Activated CD4-positive, alpha-beta memory T cell treated with anti-CD3 and anti-CD28 coated beads, Interleukin-2, amount 10 ng/mL, durations not matched to agents 7 days and 5 days (primary cell): ENCODE measurements at places on chromosomes 11 and 22. TPM values are rescaled to one million over a fixed set of nuclear protein-coding genes. Genes with fewer than 3 reads are reported as not detected.

GRCh38 chr22:27045103-27045947 lies 387.9 kb downstream of the MIAT start:
- DNase-seq = no peak

The APOBEC3B gene
- 51.9 TPM for total RNA-seq

The GAS2 gene
- 1.1 TPM for total RNA-seq

GRCh38 chr11:101872171-101872882 lies 42.5 kb upstream of the CEP126 start:
- no peak for DNase-seq

The FGF3 gene
- not detected for total RNA-seq
